ENCODE measurements at places on chromosomes 1 and 21.

GRCh38 chr21:31583498-31583897 lies 76.0 kb upstream of the SOD1 start:
- DNase-seq, result no peak

GRCh38 chr1:67348586-67349252 lies 41.0 kb downstream of the IL12RB2 start:
- DNase-seq, result no peak

GRCh38 chr1:216044538-216044937 lies 378.7 kb downstream of the USH2A start:
- DNase-seq, result no peak

GRCh38 chr1:156727926-156728598 lies at the start of gene METTL25B:
METTL25B (plus strand) TSS chr1:156728469; CDS start chr1:156729105, 636 bp downstream.
- DNase-seq, result no peak

GRCh38 chr1:81670286-81670685 lies 130.4 kb upstream of the ADGRL2 start:
- DNase-seq, result peak; percentile 80

- DNase-seq, result no peak
These were observed 94.9 kb downstream of the DYRK1A start for GRCh38 chr21:37461479-37461878.

GRCh38 chr1:161706482-161707347 lies at the start of gene FCRLA:
FCRLA (plus strand) TSS chr1:161707229; CDS start chr1:161707265, 36 bp downstream.
- peak; percentile 81 for DNase-seq

GRCh38 chr1:24325587-24326449 lies 6.7 kb downstream of the GRHL3 start:
- DNase-seq, result no peak

DNA sequence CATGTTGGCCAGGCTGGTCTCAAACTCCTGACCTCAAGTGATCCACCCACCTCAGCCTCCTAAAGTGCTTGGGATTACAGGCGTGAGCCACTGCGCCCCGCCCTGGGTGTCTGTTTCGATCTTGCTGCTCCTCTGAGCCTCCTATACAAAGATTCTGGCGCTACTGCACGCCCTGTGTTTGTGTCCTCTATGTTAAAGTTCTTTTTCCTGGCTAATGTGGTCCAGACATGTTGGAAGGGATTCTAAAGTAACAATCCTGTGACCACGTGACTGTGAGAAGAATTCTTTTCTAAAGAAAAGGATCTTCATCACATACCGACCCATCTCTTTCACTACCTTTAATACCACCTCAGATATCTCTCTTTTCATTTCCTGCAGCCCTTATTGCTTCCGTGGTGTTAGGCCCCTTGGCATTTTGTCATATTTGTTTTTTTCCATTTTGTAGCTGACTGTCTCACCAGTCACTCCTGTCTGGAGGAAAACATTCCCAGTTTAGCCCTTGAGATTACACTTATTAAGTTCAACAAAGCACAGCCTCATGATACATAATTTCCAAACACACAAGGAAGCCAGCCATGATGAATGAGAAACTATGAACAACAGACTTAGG lies 27.2 kb upstream of the ENO1 start:
- DNase-seq, result no peak

- DNase-seq, result no peak
These were observed at the start of gene RUNX3 for GRCh38 chr1:24930260-24931145. RUNX3 (minus strand) TSS chr1:24930276; CDS start chr1:24929868, 408 bp downstream.

DNA sequence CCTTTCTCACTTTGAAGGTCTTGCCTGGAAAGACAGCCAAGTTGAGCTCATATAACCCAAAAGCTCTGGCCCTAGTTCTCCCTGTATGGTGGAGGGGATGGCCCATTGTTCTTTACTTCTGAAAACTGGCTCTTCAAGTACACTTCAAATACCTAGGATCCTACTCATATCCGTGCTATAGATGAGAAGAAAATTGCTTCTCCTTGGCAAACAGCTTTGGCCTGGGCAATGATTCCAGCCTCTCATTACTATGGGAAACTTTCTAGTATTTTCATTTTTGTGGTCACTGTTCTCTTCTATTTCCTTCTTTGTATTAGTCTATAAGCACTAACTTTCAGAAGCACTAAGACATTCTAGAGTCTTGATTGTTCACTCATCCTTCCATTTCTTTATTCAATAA lies 53.7 kb downstream of the ZNF697 start:
- DNase-seq, result no peak

DNA sequence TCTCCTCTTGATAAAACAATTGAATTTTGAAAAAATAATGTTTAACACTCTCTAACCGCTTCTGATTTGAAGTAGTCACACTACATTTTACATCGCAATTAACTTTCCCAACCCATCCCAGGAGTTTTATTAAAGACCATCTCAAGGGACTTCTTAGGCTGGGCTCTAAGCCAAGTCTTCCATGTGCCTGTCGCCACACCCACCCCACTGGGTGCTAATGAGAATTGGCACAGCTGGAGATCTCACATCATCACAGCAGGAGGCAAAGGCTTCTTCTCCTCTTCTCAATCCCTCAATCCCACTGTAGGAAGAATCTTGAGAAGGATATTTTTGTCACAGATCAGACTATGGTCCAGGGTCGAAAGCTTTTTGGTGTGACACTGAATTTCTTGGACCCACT lies 328.9 kb downstream of the NUF2 start:
- DNase-seq, result no peak

GRCh38 chr1:36533897-36534296 lies 51.2 kb upstream of the CSF3R start:
- no peak for DNase-seq

- DNase-seq, result no peak
These were observed 56.3 kb upstream of the ECE1 start for GRCh38 chr1:21346365-21347071.

GRCh38 chr1:225300381-225300780 lies 127.5 kb downstream of the LBR start:
- no peak for DNase-seq

- DNase-seq, result no peak
These were observed 86.0 kb downstream of the HS2ST1 start for GRCh38 chr1:87000460-87000859.

- no peak for DNase-seq
These were observed 25.1 kb downstream of the WDR64 start for GRCh38 chr1:241677201-241677600.

DNA sequence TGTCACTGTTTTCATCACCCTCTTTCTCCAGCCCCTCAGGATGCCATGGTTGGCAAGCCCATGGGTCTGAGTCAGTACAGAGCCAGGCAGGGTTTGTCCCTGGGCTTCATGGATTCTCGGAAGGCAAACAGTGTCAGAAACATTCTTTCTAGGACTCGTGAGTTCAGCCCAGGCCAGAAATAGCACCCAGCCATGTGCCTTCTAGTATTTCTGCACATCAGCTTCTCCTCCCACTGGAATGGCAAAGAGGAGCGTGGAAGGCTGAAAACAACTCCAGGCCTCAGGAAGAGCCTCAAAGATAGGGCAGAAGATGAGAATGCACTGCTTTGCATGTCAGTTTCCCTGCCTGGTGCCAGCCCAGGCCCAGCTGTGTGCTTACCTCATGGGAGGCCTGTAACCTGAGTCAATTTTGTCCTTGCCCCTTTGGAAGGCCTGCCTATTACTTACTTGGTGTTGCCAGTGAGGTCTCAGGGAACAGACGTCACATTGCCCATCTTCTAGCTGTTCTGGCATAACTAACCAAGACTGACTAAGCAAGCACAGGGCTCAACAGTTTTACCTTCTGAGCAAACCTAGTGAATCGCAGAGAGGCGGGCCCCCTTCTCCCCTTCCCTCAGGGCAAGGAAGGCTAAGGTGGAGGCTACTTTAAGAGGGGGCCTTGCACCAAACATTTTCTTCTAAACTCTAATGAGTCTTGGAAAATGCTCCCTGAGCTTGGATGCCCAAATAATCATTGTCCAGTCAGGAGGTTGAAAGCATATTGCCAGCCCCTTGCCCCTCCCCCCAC lies 42.4 kb downstream of the GLUL start:
- peak; percentile 5 for DNase-seq

DNA sequence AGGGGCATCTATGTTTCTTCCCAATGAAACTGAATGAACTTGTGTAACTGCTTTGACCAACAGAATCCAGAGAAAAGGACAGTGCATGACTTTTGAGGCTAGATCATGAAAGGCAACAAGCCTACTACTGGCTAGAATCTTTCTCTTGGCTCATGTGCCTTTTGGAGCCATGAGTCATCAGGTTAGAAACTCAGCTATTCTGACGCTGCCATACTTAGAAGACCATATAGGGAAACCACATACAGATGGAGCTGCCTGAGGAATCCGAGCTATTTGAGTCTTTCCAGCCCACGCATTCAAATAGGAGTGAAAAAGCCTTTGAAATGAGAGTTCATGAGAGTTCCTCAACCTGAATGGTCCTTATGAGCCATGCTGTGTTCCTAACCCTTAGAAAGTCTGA lies 738.5 kb upstream of the CHRM3 start:
- DNase-seq, result peak; percentile 100

DNA sequence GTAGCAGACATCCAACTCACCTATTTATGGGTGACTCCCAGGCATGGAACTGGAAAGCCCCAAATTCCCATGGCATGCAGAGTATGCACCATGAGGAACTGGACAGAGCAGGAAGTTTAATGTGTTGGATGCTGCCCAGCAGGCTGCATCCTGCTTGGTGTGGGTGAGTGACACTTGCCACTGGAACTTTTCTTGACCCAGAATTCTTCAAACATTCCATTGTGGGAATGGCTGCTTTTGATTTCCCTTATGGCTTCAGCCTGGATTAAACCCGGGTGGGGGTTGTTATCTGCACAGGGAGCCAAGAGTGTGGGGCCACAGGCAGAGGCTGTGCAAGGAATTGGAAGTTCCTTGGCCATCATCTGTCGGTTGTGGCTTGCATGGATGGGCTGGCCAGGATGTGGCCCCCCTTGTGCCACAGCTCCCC lies 26.9 kb upstream of the BACE2 start:
- peak; percentile 26 for DNase-seq

GRCh38 chr21:15279482-15279881 lies 214.7 kb upstream of the NRIP1 start:
- no peak for DNase-seq

- DNase-seq, result no peak
These were observed 16.6 kb upstream of the DR1 start for GRCh38 chr1:93328809-93329760.

- DNase-seq, result no peak
These were observed 21.9 kb downstream of the GPR137B start for GRCh38 chr1:236164273-236164672.

GRCh38 chr1:153081736-153082135 lies 10.3 kb upstream of the SPRR2B start:
- DNase-seq, result no peak

DNA sequence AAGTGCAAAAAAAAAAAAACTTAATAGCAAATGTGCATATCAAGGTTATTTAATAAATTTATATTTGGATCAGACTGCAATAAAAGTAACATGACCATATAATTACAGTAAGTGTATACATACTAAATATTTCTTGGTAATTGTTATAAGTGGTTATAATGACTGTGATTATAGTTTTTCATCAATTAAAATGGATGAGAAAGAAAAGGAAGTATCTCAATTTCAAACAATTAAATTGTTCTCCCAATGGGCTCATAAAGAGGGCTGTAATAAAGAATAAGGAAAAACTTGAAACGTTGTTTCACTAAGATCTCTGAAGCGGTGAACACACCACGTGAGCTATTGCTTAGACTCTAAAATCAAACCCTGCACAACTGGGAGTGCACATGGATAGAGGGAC lies 104.1 kb downstream of the CDC42BPA start:
- DNase-seq, result no peak

DNA sequence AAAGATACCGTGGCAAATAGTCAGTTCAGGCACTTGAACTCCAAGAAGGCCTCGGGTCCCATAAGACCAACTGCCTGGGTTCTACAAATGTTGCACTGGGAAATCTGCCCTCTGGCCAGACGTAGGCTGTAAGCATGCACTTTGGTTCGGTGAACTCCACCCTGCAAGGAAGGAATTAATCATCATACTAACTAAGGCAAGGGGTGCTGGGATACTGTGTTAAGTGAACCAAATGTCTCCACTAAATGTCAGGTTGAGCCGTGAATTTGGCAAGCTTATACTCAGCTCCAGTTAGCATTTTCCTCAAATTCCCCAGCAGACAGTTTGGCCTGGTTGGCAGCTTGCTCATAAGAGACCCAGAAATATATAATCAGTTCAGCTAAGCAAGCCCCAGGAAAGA lies 385.9 kb downstream of the GPATCH2 start:
- DNase-seq, result no peak

DNA sequence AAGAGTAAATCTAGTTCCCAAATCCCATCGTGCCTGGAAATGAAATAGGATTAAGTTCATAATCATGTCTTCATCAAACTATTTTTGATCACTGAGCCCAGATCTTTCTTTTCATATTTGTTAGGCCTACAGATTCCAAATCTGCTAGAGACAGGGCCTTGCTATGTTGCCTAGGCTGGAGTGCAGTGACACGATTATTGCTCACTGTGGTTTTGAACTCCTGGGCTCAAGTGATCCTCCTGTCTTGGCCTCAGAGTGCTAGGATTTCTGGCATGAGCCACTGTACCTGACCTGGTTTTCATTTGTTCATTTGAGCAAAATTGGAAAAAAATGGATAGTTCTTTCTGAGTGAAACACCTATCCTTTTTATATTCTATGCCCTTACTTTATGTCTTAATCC lies 28.0 kb upstream of the DIPK1A start:
- DNase-seq, result no peak

GRCh38 chr1:21383785-21384401 lies 56.0 kb upstream of the NBPF3 start:
- DNase-seq, result no peak

- no peak for DNase-seq
These were observed 8.5 kb downstream of the ENSA start for GRCh38 chr1:150620919-150621318.

GRCh38 chr1:183473217-183473536 lies 878 bp downstream of the SMG7 start:
- no peak for DNase-seq

- no peak for DNase-seq
These were observed 2.8 kb upstream of the TFF2 start for GRCh38 chr21:42353623-42354022.

- DNase-seq, result no peak
These were observed 442.9 kb downstream of the PTPRC start for GRCh38 chr1:199081739-199082138.

DNA sequence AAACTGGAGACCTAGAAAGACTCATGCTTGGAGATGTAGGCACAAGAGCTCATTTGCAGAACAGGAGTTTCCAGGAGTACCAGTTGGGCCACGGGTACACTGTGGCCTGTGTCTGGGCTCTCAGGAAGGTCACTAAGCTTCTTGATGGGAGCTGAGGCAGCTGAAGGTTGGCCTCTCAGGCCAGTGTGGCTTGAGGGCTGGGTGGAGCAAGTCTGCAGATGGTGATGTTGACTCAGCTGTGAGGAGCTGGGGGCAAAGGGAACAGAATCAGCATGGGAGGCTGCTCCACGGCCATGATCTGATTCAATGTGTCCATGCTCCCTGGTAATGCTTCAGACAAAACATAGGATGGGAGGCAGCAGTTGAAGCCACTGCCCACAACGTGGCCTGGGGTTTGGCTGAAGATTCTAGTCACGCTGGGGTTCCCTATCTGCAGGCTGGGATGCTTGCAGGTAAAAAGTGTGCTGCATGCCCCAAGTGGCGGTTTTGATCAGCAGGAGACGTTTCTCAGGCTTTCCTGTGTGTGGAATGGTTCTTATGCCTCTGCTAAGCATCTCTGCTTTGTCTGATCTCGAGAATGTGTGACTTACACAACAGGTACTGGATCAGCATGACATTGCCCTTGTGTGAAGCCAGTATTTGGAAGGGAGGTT lies 15.4 kb upstream of the TENT5C start:
- no peak for DNase-seq

GRCh38 chr1:223430236-223430635 lies 37.0 kb downstream of the CCDC185 start:
- no peak for DNase-seq

- DNase-seq, result no peak
These were observed 12.2 kb downstream of the DSTYK start for GRCh38 chr1:205199090-205199930.

GRCh38 chr1:155196103-155196892 lies 11.4 kb downstream of the THBS3 start:
- DNase-seq, result no peak

All from AG04449 (cell line).